Left renal pelvis (tissue), 4 donors: ENCODE measurements at places on chromosomes 1 and 21.

DNA sequence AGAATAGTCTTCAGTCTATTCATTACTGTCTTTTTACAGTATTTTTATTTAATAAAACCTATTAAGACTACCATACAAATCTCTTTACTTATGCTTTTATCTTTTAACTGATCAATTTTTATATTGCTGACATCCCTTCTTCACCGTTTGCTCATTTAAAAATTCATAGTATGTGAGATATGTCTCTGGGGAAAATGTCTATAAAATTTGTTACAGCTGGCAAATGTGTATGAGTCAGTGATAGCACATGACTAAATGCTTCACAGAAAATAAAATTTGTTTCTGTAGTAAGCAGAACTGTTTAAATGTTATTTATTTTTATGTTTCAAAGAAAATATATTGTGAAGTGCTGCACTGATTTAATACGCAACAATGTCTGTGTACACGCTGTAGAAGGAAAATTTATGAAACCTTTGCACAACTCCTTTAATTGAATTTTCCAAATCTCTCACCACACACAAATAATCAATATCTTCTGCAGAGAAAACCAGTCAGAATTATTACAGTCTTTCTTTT is 74.2 kb downstream of the ITGB3BP start:
- no peak for DNase-seq

DNA sequence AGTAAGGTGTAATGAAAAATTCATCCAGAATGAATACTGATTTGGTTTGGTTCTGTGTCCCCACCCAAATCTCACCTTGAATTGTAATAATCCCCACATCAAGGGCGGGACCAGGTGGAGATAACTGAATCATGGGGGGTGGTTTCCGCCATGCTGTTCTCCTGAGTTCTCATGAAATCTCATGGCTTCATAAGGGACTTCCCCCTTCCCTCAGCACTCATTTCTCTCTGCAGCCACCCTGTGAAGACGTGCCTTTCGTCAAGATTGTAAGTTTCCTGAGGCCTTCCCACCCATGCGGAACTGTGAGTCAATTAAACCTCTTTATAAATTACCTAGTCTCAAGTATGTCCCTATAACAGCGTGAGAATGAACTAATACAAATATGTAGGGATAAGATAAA is 5.5 kb upstream of the SYNJ1 start:
- DNase-seq = no peak

DNA sequence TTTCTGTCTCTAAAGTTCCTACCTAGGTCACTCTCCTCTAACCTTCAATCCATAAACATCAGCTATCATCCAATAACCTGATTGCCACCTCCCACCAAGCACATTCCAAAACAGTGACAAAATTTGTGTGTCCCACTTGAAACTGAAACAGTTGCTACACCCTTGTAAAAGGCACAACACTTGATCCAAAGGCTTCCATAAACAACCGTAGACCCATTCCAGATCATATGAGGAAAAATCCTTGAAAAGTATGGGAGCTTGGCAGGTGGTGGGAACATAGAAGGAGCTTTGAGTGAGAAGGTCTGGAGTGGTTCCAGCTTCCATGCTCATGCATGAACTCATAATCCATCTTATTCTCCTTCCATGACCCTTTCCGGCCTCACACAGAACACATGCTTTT is 82.0 kb upstream of the ATP1A1 start:
- no peak for DNase-seq

DNA sequence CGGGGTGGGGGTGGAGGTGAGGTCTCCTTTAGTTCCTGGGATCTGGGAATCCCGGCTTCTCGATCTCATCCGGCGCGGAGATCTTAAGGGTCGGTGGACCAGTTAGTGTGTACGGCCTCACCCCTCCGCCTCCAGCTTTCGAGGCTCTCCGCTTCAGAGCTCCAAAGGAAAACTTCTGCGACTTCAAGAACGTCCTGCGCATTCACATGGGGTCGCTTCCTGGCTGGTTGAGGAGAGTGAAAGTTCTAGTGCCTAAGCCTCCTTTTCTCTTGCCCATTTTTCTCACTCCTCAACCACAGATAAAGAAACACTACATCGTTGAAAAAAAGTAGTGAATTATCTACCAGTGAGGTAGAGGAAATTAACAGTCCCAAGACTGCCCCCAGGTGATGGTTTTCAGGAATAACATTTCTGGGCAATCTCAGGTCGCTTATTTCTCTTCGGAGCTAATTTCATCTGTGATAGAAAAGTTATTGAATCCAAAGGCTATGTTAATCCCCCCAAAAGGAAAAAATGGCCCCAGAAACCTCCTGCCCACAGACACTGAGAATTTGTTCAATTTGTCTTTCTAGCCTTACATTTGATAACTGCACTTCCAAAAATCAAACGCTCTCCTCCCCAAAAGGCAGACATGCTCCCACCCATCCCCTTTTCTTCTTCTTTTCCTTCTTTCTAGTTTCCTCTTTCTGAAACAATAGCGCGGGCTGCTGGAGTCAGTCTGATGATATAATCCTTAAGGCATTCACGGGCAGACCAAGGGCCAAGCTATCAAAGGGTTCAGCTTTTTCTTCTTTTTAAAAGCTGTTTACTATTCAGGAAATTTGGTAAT is 20.6 kb upstream of the TBX15 start:
- DNase-seq = no peak
